Activated CD4-positive, alpha-beta T cell treated with anti-CD3 and anti-CD28 coated beads, Interleukin-2, amount 50 U/mL, for 24 hours (primary cell): ENCODE measurements at places on chromosomes 6 and 20.

DNA sequence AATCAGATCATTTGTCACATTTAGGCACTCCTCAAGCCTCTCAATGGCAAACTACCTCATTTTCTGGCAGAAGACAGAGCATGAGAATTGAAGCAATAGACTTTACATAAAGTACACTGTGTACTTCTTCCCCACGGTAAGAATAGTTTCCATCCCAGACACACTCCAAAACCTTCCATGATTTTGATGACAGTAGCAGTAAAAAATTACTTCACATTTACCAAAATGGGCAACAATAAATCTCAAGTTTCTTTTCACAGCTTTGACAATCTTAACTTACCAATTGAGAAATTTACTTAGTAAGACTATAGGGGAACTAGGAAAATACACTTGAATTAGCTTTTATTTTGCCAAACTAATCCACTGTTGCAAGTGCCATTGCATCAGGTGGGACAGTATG lies 353.8 kb downstream of the HAO1 start:
- DNase-seq = no peak

DNA sequence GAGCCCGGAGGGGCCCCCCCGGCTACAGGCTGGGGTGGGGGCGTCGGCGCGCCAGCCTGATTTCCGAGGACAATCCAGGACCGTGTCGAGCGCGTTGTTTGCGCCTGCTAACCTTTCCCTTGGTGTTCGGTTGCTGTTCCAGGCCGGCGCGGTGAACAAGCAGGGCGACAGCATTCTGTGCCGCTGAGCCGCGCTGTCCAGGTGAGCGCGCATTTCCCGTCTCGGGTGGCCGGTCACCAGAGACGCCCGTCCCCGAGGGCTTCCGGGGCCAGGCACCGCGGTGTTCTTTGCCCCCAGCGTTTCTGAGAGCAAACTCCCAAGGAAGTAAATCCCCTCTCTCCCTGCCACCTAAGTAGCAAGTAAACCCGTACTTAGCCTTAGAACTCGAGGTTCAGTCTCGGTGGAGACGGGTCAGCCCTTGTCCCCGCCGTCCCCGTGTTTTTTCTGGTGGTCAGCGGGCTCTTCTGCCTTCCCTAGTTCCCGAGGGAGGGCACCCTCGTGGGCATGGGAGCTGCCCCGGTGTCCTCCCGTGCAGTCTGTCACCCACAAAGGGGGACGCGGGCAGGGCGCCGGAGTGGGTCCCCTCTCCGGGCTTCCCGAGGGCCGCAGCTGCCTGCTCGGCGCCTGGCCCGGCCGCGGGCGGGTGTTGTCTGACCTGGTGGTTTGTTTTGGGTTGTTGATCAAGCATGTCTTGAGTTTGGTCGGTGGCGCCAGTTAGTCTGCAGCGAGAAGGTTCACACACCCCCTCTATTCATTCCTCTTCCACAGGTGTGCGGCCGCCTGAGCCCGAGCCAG lies 1.5 kb downstream of the ID4 start:
- no peak for DNase-seq

DNA sequence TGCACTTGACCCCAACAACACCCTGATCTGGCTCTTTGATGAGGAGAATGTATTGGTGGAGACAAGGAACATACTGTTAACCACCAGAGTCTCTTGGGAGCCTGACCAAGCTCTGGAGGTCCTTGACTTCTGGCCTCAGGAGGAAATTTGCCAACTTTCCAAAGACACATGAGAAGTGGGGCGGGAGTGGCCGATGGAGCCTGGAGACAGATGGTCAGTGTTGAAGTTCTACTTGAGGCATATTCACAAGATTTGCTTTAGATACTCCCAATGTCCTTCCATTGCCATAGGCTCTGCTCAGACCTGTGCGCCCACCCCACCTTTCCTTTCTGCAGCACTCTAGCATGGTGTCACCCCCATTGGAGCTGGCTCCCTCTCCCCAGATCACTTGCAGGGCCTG lies 241.0 kb downstream of the SLC24A3 start:
- DNase-seq = no peak

- DNase-seq = no peak
Measured at GRCh38 chr6:52285177-52286068, 881 bp upstream of the MCM3 start.

- no peak for DNase-seq
Measured at GRCh38 chr6:49326347-49326746, 136.7 kb downstream of the MMUT start.

DNA sequence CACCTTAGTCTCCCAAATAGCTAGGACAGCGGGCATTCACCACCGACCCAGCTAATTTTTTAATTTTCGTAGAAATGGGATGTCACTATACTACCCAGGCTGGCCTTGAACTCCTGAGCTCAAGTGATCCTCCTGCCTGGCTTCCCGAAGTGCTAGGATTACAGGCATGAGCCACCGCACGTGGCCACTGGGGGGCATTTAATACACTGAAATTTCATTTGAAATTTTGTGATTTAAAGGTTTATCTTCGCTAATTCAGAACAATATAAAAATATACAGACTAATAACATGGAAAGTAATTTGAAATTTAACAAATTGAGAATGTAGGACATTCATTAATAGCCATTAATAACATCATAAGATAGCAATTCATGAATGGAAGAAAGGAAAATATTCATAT lies 20.5 kb upstream of the TBC1D32 start:
- DNase-seq = no peak

DNA sequence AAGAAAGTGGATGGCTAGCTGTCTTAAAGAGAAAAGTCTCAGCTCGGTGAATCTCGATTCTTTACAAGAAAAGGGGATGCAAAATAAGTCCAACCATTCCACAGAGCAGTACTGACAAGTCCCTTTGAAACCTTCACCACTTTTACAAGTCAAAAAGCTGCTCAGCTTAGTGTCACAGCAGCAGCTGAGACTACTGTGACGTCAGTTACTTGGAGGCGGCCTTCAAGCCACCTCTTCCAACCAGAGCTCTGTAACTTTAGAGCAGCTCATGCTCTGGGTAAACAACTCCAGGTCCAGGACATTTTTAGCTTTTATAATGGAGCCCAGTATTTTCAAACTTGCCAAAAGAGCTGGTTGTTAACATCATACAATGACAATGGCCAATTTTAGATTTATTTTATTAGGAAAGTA lies at the start of gene KIAA0408:
Gene KIAA0408 (minus strand): TSS at position 159 of the 411 bp plus-strand sequence. CDS start 5,408 bp downstream, outside the sequence.
- no peak for DNase-seq

DNA sequence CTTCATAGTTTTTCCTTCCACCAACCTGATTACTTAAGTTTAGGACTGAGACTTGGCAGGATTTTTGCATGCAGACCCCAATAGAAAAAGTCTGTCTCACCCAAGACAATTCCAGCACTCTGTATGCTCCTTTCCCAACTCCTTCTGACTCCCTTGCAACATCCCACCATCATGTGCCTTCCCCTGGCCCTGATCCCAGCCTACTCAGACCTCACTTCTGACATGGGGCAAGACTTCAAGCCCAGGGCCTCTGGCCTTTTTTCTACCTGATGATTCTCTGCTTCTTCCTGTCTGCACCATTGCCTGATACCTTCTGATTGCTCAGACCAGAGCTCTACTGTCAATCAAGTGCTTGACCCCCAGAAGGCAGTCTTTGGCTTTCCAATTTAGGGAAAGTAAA lies 96.6 kb downstream of the HAO1 start:
- DNase-seq = no peak

- DNase-seq = no peak
Measured at GRCh38 chr6:112787371-112787770, 440.2 kb downstream of the RFPL4B start.

DNA sequence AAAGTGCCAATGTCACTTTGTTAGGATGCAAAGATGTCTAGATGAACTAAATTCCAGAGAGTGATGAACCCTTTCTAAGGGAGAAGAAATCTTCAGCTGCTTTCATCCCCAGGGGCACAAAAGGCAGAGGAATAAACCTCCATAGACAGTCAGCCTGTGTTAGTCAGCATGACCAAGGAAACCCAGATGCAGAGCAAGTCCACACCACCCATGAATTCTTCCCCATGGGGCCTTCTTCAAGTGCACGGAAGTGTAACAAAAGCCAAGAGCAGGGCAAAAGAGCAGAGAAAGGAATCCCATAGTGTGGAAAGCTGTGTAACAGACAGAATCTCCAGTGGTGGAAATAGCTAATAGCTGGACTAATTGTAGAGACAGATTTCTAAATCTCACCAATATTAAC lies 50.0 kb downstream of the DCDC2 start:
- DNase-seq = no peak

DNA sequence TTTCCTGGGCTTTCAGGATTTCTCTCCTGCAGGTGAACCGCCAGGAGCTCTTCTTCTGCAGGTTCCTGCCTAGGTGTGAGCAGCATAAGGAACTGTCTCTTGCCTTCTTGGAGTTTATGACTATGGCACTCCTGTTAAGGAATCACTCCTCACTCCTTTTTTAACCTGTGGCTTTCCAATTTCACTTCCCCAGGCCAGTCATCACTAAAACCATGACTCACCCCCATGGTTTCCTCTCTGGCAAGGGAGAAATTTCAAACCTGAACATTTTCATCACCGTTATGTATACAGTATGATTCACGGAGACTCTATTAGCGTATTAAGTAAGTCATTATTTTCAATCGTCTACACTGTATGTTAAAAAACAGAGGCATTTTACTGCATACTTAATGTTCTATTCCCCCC lies 78.2 kb upstream of the ARID1B start:
- DNase-seq = no peak
